ENCODE measurements at places on chromosomes 11 and 22. TPM values are rescaled to one million over a fixed set of nuclear protein-coding genes. Genes with fewer than 3 reads are reported as not detected.
A peak's percentile ranks its signal among the peaks of the same experiment; 100 is the strongest.

- no peak for DNase-seq
Measured at GRCh38 chr11:65947133-65947532, 1.9 kb downstream of the TSGA10IP start.

GRCh38 chr22:34526681-34527080 lies 539.3 kb upstream of the ISX start:
- DNase-seq = no peak

MUC6 gene
- polyA plus RNA-seq = not detected

- no peak for DNase-seq
Measured at GRCh38 chr11:70721006-70721405, 322.7 kb downstream of the CTTN start.

GRCh38 chr11:29231991-29232390 lies 784.8 kb downstream of the KCNA4 start:
- peak; percentile 26 for DNase-seq

MCM5 gene
- polyA plus RNA-seq = 12.0 TPM

DNA sequence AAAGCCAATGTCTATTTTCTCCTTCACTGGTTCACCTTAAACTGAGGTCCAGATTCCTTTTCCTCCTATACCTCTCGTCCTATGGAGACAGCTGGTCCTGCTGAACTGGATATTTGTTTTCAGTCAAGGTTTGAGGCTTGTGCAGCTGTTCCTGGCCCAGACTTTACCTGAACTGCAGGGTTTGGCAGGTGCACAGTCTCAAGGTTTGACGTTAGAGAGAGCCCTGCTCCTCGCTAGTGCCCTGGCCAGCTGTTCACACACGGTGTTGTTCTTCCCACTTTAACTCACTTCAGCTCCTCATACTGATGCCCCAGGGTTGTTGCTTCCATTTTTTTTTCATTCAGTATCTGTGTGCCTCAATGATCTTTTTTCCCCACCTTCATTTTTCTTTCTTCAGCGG lies 74.0 kb upstream of the TTC12 start:
- no peak for DNase-seq

GRCh38 chr22:25382762-25383161 lies 163.3 kb downstream of the CRYBB2 start:
- no peak for DNase-seq

Measured in AG04450 (cell line).